ENCODE measurements at places on chromosomes 2 and 18.

- DNase-seq, result no peak
Measured at GRCh38 chr2:232569541-232569940, 19.1 kb downstream of the EIF4E2 start.

- DNase-seq, result peak; percentile 33
Measured at GRCh38 chr2:218282173-218282991, 9.9 kb downstream of the TMBIM1 start.

DNA sequence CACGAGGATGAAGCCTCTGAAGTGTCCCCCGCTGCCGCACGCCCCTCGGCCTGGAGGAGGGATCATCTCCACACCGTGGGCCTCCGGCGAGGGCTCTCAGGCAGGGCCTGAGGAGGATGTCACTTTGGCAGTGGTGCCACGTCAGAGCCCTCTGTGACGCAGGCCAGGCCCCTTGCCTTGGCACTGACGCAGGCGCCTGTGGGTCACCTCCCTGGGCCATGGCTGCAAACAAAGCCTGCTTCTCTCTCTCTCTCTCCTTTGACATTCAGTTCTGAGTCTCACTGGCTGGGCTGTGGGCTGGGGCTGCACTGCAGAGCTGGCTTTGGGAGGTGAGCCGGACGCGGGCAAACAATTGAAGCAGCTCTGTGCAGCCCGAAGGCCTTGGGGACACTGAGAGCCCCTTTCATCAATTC is 273.7 kb downstream of the TWIST2 start:
- DNase-seq, result no peak

DNA sequence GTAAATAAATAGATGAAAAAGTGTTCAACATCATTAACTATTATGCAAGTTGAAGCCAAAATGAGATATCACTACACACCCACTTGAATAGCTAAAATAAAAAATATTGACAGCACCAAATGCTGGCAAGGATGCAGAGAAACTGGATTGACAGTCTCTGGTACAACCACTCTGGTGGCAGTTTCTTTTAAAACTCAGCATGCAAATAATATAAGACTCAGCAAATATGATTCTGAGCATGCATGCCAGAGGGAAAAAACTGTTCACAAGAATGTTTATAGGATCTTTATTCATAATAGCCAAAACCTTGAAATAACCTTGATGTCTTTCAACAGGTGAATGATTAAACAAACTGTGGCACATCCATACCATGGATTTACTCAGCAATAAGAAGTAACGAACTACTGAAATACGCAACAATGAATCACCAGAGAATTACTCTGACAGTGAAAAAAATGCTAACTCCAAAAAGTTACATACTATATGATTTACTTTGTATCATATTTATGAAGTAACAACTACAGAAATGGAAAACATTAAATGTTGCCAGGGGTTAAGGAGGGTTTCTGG is 131.8 kb downstream of the PIGN start:
- no peak for DNase-seq

GRCh38 chr2:69995511-69995910 is 34.1 kb upstream of the ASPRV1 start:
- DNase-seq, result no peak

GRCh38 chr18:34938090-34938489 is 103.1 kb upstream of the MAPRE2 start:
- DNase-seq, result no peak

DNA sequence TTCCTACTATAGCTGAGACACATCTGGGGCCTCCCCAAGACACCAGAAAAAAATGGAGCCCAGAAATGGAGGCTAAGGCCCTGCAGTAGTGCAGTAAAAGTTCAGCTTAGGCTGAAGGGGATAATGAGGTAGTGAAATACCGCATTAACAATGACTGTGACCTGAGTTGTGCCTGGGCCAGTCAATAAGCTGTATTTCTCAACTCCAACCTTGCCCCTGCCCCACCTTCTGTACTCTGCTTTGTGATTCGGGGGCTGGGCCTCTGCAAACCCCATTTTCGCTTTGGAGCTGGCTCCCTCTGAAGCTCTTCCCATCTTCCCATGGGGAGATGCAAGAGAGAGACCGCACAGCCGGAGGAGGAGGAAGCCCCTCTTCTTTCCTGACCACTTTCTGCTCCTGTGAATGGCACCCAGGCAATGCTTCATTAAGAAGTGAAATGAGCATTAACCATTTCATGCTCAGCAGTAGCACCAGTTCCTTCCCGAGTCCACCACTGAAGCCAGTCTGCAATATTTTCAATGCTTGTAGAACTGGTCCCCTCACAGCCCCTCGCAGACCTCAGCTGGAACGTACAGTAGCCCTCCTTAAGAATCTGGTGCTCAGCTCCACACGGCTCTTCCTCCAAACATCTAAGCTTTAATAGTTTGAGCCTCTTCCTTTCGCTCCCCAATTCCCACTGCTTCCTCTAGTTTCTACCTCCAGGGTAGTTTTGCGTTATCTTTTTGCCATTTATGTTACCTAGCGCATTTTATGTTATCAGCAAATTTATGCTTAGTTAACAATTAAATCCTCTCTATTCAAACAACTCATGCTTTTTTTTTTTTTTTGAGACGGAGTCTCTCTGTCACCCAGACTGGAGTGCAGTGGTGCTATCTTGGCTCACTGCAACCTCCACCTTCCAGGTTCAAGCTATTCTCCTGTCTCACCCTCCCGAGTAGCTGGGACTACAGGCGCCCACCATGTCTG is 32.6 kb upstream of the SCYGR1 start:
- no peak for DNase-seq

GRCh38 chr2:10963155-10963554 is 51.4 kb downstream of the KCNF1 start:
- DNase-seq, result peak; percentile 43

GRCh38 chr2:111522231-111522768 is 361.7 kb downstream of the ANAPC1 start:
- peak; percentile 97 for DNase-seq
